ENCODE measurements at places on chromosomes 2 and 18.

- DNase-seq = no peak
Measured at GRCh38 chr2:125638345-125638744, 1017.6 kb upstream of the GYPC start.

- no peak for DNase-seq
Measured at GRCh38 chr18:55404832-55405465, 183.0 kb downstream of the TCF4 start.

GRCh38 chr2:181991171-181991885 lies 5.7 kb downstream of the PPP1R1C start:
- DNase-seq = no peak

DNA sequence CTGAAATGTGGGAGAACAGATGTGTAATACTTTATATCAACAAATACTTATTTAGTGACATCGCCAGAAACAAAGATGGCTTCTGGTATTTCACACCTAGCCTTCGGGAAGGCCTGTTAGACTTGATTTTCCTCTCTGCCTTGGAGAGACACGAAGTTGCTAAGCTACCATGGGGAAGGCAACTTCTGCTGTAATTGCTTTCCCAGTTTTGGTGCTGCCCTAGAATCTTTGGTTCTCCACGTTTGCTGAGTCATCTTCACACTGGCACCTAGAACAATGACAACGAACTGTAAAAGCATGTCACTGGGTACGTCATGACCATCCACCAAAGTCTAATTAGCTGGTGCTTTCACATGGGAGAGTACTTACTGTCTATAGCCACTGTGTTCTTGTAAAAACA lies 58.7 kb upstream of the ACTR3 start:
- DNase-seq = no peak

- DNase-seq = no peak
Measured at GRCh38 chr18:55354795-55355194, 233.2 kb downstream of the TCF4 start.

DNA sequence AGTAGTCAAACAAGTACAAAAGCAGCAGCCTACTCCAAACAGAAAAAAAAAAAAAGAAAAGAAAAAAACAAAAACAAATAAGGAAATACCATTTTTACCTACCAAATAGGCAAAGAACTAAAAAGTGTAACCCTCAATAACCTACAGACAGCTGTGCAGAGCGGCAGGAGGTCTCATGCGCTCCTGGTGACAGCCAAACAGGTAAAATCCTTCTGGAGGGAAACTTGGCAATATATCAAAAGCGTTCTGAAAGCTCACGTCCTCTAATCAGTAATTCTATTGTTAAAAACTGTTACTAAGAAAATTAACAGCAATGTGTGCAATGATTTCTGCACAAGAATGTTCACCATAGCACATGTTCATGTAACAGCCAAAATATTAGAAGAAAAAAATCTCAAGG lies 105.6 kb downstream of the AFF3 start:
- DNase-seq = no peak

- no peak for DNase-seq
Measured at GRCh38 chr18:48719974-48720654, 181.3 kb downstream of the CTIF start.

GRCh38 chr2:182833084-182833854 lies 33.2 kb downstream of the FRZB start:
- no peak for DNase-seq

DNA sequence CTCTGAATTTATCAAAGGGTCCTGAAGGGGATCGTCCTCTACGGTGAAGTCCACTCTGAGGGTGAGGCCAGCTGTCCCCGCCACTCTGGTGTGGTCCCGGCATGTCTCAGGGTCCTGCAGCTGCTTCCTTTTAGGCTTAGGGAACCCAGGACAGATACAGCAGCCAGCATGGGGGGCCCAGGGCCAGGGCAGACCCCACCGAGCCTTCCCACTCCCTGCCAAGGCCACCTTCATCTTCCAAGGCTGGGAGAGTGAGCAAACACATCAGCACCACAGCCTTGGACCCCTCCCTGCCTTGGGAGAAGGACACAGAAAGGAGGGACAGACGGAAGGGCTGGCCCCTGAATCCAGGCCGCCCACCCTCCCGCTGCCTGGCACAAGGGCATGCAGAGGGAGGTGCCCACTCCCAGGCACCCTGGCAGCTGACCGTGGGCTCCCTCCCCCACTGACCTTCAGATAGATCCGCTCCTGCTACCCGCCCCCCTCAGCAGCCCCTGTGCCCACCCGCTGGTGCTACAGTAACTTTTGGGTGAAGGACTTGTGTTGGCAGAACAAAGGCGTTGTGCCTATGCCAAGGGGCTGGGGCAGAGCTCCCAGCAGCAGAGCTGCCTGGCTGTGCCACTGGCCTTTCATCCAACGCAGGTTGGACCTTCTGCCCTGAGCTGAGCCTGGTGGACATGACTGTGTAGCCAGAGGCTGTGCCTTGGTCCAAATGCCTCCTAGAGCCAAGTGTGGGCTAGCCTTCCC lies 7.6 kb downstream of the CYP26B1 start:
- DNase-seq = no peak

DNA sequence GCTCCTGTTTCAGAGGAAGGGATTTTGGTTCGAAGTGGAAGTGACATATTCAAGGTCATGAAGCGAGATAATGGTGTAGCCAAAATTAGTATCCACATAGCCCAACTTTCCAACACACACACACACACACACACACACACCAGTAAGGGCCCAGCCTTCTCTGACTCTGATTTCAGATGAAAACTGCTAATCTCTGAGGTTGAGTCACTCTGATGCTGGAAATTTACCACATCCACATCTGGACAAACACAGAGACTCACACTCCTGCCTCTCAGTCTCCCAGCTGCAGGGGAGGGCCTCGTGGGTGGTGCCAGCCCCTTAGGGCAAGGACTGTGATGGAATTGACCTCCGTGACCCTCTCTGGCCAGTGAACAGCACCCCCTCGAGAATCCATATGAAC lies 29.0 kb upstream of the SLC35F6 start:
- no peak for DNase-seq

DNA sequence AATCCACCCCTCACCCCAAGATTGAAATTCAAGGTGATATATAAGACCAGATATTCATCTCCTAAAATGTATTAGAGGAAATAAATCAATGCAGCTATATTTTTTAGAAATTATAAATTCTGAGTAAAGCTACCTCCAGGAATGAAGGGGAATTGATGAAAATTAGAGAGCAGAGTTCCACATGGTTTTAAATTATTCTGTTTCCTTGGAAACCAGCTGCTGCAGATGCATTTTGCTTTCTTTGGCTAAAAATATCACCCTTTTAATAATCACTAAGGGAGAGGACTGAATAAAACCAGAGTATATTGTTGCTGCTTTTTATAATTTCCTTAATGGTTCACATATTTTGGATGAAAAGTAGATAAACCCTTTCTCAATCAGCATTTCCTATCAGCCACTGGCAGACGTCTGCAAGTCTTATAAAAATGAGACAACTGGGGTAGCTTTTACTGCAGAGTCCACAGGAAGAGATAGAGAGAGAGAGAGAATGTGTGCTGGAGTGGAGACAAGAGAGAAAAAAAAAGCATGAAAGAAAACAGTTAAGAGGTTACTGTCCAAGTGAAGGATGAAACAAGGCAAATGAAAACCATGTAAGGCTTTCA lies 2.0 kb downstream of the CSRNP3 start:
- DNase-seq = no peak

DNA sequence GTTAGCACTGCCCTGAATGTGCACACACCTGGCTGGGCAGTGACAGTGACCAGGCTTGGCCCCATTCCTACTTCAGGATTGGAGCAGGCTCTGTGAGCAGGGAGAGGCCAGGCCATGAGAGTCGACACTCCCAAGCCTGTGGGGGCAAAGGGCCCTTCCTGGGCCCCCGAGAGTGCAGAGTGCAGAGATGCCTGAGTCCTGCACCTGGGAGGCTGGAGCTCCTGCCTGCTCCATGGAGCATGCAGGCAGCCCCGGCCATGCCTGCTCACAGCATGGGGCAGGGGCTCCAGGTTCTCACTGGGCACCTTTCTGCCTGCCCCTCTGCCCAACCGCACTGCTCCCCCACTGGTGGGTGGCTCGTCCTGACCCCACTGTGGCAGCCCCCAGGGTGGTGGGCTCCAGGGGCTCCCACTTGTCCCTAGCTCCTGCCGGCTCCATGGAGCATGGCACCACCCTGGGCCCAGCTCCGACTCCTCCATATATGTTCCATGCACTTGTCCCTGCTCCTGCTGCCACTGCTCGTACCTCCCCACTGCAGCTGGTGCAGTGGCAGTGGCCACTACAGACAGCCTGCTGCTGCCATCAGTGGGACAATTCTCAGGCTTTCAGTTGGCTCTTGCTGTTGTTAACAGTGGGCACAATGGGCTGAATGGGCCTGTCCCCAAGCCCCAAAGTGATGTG lies 282.0 kb downstream of the RPRM start:
- no peak for DNase-seq

GRCh38 chr2:236561874-236562273 lies 7.8 kb upstream of the ACKR3 start:
- no peak for DNase-seq

GRCh38 chr2:234999740-235000425 lies 48.1 kb downstream of the SH3BP4 start:
- DNase-seq = no peak

- DNase-seq = no peak
Measured at GRCh38 chr2:46034535-46034934, 262.7 kb upstream of the EPAS1 start.

GRCh38 chr2:176967911-176968450 lies 244.6 kb upstream of the HNRNPA3 start:
- no peak for DNase-seq

DNA sequence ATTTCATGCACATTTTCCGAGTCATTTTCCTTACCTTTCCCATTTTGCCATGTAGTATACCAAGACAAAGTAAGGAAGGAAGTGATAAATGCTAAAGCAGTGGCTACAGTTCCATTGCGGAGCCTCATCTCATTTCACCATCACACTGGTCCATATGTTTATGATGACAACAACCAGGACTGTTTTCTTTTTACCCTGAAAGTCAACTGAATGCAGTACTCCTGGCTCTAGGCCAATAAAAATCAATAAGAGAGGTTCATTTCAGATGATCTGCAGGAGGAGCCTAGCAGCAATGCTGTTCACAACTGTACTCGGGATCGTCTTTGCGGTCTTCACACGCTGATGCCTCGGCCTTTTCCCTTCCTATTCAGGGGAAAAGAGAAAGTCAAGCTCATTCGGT lies 4.7 kb downstream of the MGAT4A start:
- no peak for DNase-seq

DNA sequence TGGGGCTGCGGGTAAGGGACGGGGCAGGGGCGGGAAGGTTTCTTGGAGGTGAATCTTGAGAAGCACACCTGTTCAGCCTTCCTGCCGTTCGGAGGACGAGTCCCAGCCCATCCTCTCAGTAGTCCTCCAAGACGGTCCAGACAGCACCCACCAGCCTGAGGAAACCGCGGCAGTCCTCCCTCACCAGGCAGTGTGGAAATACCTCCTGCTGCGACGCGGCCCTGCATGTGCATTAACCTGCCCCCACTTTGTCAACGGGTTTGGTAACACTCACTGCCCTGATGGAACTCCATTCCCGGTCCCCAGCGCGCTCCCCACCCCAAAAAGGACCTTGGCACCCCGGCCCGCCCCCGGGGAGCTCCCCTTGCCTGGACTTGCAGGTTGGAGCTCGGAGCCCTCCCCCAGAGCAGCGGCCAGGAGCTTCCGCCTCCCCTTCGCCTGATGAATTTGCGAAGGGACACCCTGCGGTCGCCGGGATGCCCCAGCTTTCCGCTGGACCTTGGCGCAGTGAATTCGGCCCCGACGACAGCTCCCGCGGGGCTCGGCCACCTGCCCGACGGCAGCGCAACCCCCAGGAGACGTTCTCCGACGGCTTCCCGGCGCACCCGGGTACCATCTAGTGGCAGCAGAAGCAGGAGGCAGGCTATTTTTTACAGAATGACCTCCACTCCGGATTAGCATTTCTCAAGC lies 31.5 kb downstream of the ACVR1C start:
- no peak for DNase-seq

DNA sequence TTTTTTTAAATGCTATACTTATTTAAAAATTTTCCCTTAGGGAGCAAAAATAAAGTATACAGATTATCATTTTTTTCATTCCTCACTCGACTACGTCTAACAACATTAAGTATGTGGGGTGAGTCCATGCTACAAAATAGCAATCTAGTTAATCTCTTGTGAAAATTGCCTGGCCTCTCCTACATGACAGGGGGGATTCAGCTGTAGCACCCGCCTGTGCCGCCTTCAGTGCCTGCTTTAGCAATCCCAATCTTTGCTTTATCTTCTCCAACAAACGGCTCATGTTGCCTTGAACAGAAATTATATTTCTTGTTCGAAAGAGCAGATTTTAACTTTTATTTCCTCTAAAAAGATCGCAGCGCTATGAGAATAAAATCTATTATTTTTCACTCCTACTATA lies 2.4 kb upstream of the SOX11 start:
- no peak for DNase-seq

DNA sequence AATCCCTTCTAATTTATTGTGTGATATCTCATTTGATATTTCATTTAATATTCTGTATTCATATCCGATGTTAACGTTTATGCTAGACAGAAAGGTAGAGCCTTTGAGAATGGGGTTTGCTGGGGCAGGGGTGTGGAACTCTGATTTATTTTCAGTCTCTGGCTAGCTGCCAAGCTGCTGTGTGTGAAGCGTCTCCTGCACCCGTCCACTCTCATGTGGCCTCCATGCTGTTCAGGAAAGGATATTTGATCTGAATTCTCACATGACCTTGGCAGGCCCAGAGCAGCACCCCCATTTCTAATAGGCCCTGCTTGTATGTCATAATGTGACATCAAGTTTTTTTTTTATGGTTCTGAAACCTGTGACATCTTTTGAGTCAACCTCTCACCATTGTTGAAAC lies 1.6 kb downstream of the IL1R1 start:
- no peak for DNase-seq

DNA sequence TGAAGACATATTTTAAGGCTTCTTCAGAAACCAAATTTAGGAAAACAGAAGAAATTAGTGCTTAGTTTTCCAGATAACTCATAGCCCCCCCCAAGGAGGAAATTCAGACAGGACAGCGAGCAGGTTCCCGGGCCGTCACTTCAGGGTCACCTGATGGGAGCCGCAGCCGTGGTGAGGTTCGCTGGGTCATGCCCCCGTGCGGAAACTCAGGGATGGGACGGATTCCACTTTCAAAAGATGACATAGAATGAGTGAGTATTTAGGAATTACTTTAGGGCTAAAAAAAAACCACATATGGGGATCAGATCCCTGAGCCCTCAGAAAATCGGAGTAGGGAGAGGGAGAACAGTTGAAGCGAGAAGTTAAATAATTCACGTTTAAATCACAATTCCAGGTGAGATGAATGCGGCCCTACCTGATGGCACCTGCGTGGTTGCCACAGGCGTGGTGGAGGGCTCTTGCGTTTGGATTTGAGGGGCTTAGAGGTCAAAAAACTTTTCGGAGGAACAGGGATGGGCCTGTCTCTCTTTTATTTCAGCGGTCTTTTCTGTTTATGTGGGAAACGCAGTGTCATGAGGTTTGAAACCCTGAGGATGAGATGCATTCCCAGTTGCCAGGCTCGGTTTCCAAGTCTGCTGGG lies 114.4 kb downstream of the NFATC1 start:
- no peak for DNase-seq

DNA sequence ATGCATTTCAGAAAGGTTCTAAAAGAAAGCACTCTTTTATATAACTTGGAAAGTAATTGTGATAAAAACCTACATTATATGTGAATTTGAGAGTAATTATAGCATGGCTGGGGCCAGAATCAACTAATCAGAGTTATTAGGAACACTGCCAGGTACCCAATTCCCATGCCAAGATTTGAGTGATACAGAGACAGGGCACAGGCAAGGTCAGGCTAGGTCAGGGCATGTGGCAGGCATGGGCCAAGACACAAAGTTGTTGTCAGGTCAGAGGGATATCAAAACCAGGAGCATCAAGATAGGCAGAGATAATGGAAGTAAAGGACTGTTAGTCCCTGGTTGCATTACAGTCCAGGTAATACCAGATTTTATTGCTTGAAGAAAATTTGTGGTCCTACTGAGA lies 87.4 kb downstream of the MYO3B start:
- no peak for DNase-seq
